CD4-positive, alpha-beta T cell treated with Interleukin-21 for 1 hour (primary cell): ENCODE measurements at places on chromosomes 3 and 15.
A peak's percentile ranks its signal among the peaks of the same experiment; 100 is the strongest.

DNA sequence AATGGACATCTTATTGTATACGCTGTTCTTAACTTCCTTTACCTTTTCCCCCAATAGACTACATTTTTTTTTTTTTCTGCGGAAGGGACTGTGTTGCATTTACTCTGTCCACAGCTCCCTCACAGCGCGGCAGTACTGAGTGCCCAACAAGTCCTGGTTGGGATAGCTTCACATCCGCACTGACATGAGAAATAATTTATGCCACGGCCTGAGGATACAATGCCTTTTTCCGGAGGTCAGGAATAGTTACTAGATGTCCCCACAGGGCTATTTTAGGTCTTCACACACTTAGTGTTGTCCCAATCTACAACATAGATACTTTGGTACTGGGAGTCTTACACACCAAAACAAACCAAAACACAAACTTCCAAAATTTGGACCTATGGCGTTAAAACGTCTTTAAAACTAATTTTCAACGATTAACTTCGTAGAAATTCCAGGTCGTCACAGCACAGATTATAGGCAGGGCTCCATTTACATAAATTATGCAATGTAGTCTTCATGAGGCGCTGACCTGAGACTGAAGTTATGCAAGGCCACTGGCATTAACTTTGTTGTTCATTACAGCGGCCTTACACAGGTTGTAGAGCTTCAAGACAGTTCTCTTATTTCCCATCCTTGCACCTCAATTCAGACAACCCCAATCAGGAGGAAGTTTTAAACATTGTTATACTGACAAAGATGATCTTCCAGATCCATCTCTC lies 989 bp upstream of the PPIB start:
- DNase-seq: no peak

GRCh38 chr3:113607219-113607596 lies 74.9 kb downstream of the SIDT1 start:
- DNase-seq: no peak

GRCh38 chr3:170713653-170714052 lies 127.8 kb upstream of the SLC7A14 start:
- no peak for DNase-seq

DNA sequence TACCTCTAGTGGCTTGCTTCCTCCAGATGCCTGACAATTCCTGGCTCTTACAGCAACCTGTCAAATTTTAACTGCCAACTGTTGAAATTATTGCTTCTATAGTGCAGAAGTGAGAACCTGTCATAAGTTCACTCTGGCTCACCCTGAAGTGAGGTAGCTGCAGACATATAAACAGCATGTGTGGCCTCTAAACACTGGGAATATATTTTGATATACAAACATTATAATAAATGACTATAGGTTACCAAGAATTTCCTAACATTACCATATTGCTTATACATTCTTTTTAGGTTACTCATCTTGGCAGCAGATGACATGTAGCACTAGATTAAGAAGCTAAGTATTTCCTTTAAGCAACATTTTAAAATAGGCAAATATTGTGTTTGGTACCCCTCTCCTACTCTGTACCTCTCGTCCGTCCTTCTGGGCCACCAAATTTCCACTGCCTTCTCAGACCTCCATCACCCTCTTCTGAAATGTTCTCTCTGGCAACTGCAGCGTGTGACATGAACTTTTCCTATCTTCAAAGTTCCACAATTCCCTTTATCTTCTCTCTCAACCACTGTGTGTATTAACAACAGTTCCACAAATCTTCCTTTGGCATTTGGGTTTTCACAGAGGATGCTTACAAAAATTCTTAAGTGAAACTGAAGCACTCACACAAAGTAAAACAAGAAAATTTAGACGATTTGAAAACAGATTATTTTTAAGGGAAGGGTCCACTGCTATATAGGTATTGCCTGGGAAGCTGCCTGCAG lies 15.3 kb upstream of the XXYLT1 start:
- DNase-seq: no peak

DNA sequence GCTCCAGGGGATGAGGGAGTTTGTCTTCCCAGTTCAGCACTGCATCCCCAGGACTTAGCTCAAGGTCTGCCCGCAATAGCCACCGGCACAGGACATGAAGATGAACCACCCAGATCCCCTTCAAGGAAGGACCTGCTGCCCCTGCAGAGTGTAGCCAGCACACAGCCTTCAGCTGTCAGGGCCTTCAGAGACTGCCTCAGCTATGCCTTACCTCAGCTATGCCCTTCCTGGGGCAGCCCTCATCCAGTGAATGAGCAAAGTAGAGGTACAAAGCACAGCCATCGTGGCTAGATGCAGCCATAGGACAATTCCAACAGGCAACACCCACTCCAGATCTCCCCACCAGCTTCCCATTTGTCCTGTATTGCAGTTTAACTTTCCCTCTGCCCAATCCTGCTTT lies 291.2 kb upstream of the STT3B start:
- DNase-seq: no peak

DNA sequence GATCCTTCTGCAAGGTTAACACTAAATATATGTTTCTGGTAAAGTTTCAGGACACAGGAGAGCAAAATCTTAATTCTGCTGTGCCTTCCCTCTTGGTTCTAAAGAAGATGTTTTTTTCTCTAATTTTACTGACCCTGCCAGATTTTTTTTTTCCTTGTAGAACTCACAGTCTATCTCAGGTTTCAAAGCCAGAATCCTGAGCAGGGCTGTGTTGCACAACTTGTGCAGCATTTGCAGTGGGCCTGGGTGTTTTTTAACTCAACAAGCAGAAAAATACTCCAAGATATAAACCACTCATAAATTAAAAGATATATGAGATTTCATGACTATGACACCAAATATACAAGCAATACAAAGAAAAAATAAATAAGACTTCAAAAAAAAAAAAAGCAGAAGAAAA lies 40.2 kb upstream of the ARF4 start:
- no peak for DNase-seq

GRCh38 chr3:148319960-148320359 lies 377.7 kb upstream of the AGTR1 start:
- no peak for DNase-seq

- no peak for DNase-seq
These were observed 124.5 kb upstream of the OSTN start for GRCh38 chr3:191074511-191074910.

- DNase-seq: no peak
These were observed 85.6 kb upstream of the DNAJC19 start for GRCh38 chr3:181075098-181075497.

GRCh38 chr3:50604110-50604621 lies 7.4 kb downstream of the CISH start:
- DNase-seq: no peak

- DNase-seq: peak; percentile 83
These were observed 28.5 kb downstream of the BTD start for GRCh38 chr3:15629860-15630597.

GRCh38 chr15:96331144-96331944 lies 844 bp downstream of the NR2F2 start:
- no peak for DNase-seq

DNA sequence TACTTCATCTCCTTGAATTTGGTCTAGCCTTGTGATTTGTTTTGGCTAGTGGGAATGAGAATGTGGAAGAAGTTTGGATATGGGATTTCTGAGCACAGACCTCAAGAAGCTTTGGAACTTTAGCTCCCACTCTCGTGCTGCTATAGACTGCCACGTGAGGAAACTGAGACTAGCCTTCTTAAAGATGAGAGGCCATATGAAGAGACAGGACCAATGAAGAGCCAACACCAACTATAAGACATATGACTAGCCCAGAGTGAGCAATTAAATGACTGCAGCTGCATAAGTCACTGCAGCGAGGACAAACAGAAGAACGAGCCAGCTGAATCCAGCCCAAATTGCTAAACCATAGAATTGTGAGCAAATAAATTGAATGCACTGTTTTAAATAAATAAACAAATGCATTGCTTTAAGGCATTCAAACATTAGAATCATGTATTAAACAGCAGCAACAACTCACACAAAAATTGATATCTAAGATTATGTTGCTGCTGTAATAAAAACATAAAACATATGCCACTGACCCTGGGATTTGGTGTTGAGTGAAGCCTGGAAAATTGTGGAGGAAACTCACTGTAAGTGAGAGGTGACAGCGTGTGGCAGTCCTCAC lies 15.7 kb upstream of the CNTN4 start:
- no peak for DNase-seq

DNA sequence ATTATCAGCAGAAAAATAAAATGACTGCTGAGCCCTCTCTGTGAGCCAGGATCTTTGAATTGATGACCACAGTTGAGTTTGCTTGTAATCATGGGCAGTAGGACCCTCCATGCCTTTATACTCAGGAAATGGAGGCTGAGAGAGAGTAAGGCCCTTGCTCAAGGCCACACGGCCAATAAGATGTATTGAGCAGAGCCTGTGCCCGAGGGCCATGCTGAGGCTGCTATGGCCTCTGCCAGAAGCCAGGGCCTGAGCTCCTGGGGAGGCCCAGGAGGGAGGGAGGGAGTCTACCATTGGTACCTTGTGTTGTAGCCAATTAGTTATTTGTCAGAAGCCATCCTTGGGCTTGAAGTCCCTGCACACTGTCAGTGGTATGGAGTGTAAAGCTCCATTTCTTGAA lies 151.4 kb downstream of the DNAJB8 start:
- DNase-seq: no peak

- DNase-seq: peak; percentile 82
These were observed 12.0 kb upstream of the ZNF592 start for GRCh38 chr15:84736375-84736774.

DNA sequence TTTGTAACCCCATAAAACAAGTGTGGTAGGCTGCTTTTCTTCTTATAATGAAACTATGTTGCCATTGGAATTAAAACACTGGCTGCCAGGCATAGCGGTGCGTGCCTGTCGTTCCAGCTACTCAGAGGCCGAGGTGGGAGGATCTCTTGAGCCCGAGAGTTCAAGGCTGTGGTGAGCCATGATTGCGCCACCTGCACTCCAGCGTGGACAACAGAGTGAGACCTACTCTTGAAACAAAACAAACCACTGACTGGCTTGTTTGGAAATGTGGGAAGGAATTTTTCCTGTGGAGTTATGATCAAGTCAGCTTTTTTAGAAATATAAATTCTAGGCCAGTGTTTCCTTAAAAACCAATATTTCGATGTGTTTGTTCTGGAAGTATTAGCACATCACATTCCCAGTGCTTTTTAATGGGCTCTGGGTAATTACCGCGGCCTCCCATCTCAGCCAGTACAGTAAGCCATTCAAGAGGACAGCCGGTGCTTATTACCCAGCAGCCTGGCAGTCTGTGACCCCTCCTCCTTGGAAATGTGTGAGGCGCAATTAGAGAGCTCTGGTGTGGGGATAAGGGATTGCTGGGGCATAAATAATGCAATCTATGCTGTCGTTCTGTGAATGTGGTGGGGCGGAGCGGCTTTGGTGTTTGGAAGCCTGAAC lies 58.3 kb upstream of the TRAK1 start:
- no peak for DNase-seq

DNA sequence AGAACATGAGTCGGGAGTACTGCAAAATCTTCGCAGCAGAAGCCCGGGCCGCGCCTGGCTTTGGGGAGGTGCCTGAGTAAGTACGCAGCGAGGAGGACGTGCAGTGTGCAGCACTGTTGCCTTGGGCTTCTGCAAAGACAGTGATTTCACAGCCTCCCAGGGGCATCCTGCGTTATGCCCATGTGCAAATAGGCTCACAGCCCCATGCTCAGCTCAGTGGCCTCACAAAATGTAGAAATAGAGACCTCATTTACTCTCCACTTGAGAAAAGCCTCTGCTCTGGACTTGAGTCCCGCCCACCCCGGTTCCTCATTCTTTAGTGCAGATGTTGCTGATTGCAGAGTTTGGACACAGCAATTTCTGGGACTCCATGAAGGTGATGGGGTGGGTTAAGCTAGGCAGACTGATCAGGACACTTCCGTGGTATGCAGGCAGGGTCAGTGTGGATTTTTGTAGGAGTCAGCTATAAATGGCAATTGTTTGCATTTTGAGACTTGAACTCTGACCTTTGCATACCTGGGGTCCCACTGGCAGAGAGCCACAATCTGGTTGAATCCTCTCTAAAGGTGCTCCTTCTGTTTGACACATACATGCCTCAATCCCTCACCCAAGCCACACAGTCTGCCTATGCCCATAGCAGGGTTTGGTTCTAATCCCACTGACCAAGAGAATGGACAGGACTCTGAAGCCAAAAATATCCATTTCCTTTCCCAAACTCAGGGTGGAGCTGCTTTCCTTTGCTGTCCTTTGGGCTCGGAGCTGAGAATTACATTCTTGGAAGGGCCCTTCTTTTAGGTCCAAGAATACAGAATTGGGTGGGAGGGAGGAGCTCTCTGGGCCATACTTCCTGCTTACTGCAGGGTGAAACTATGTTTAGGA lies 20.7 kb upstream of the SLC28A1 start:
- DNase-seq: no peak

- no peak for DNase-seq
These were observed 25.5 kb upstream of the COL6A6 start for GRCh38 chr3:130491431-130491830.

- DNase-seq: no peak
These were observed 345.2 kb upstream of the TPRG1 start for GRCh38 chr3:188826574-188826973.

GRCh38 chr3:37387462-37387861 lies 213.1 kb upstream of the LRRFIP2 start:
- DNase-seq: no peak

DNA sequence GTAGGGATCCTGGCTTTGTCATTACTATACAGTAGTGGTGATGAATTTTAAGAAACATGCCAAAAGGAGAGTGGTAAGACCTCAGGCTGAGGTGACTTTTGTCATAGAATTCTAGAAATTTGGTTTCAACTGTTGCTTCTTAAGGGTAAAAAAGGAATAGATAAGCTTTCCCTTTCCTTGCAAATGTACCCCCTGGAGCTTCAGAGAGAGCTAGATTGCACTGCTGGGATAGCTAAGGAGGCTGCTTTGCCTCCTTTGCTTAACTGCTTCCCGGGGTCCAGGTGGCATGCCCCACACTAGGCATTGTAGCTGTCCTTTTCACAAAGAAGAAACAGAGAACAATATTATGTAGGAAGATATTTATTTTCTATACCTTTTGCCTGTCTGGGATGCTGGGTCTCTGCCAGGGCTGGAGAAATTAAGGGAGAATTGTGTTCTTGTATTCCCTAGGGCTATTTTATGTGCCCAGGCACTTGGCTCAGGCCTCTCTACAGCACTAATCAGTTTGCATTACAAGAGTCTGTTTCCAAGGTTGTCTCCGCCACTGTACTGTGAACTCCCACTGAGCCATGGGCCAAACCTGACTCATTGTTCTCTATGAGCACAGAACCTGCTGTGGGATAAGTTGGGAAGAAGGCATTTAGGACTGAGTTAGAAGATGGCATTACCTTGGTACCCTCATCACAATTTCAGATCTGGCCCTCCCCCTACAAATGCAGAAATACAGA lies 460.0 kb downstream of the PDCD6IP start:
- no peak for DNase-seq

DNA sequence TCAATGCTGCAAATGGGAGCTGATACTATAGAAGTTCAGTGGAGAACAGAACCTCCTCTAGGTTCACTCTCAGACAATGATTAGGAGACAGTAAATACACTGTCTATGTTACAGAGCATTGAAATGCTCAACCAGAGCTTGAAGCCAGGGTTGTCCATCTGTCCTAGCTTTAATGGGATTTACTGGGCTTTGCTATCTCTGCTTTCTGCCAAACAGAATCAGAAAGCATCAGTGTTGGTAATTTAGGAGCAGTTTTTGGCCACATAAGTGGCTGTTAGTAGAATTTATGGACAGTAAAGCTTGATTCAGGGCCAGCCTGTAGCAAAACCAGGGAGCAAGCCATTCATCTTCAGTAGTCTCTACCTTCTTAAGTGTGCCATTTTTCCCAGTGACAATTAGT lies 396.3 kb downstream of the LSAMP start:
- no peak for DNase-seq
